ENCODE measurements at places on chromosomes 3 and 15.
A peak's percentile ranks its signal among the peaks of the same experiment; 100 is the strongest.

GRCh38 chr3:132997404-132998185, 40.6 kb upstream of the TMEM108 start:
- DNase-seq = no peak

DNA sequence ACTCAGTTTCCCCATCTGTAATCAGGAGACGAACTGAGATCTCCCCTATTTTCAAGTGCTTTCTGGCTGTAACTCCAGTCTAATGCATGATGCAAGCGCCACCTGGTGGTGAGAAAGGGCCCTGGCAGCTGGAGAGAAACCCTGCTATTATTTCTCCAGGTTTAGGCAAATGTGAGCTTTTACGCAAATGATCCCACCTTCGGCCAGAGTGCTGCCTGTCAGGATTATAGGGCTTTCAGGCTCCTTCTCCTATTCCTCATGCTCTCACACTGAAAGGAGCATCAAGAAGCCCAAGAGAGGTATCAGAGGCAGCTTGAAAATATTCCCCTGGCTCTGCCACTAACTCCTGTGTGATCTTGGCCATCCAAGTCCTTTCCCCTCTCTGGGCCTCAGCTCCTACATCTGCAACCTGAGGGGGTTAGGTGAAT, 93.9 kb upstream of the RASGRF1 start:
- peak; percentile 39 for DNase-seq

GRCh38 chr3:17149076-17149475, 264.3 kb downstream of the PLCL2 start:
- DNase-seq = no peak

- DNase-seq = peak; percentile 50
Observed at GRCh38 chr15:39629371-39629770, 48.5 kb downstream of the THBS1 start.

GRCh38 chr3:138289701-138290100, 40.0 kb downstream of the NME9 start:
- DNase-seq = no peak

DNA sequence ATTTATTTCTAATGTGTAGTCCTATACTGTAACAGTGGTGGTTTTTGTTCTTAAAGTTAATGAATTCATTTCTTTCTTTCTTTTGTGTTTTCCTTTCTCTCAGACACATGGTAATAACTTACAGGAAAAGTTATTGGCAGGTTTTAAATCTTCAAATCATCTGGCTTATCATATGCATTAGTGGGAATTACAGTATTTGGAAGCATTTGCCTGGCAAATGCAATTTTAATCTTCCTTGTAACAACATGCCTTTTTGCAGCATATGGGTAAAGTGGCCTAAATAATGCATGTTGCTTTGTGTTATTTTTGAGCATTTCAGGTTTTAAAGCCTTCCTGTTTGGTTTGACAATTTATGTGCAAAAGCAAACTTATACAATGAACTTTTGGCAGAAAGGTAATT, 66.8 kb downstream of the GALK2 start:
- DNase-seq = no peak

- DNase-seq = no peak
Observed at GRCh38 chr3:27681249-27681748, 40.8 kb downstream of the EOMES start.

DNA sequence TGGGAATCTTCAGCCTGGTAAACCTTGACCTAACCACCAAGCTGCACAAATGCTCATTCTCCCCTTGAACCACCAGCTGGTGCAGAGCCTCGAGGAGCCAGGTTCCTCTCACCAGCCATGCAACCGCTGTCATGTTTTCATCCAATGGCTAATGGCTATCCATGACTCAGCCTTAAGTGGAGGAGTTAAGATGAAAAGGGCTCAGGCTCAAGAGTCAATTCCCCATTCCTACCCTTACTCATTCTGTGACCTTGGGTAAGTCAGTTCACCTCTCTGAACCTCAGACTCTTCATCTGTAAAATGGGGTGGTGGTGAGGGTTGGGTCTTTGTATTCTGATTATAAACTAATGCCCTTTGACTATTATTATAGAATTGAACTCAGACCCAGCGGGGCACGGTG, 515.6 kb downstream of the SHQ1 start:
- no peak for DNase-seq

DNA sequence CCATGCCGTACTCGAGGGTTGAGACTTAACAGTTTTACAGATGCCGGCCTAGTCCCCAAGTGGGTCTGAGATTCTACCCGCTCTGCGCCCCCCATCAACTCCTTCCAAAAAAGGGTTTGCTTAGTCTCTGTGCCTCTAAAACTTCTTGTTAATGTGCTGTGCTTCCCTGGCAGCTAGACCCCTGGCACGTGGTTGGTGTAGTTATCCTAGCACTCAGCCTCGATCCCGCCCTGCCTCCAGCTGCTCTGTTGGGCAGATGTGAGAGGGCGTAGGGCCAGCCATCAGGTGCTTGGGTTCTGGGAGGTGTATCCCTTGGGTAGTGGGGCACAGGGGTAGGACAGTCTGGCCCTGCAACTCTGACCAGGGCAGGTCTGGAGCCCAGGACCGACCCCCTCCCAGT, 79.5 kb downstream of the FBLN2 start:
- DNase-seq = no peak

GRCh38 chr15:40843261-40843884, 475 bp upstream of the SPINT1 start:
- DNase-seq = no peak

GRCh38 chr15:79169526-79170133, 79.0 kb upstream of the RASGRF1 start:
- no peak for DNase-seq

DNA sequence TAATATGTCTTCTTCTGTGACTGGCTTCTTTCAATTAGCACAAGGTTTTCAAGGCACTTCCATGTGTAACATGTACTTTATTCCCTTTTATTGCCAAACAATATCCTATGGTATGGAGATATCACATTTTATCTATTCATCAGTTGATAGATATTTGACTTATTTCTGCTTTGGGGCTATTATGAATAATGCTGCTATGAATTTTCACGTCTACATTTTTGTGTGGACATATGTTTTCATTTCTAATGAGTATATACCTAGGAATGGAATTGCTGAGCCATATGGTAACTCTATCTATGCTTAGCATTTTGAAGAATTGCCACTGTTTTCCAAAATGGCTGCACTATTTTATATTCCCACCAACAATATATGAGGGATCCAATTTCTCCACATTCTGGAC, 3.6 kb upstream of the AGTR1 start:
- DNase-seq = no peak

DNA sequence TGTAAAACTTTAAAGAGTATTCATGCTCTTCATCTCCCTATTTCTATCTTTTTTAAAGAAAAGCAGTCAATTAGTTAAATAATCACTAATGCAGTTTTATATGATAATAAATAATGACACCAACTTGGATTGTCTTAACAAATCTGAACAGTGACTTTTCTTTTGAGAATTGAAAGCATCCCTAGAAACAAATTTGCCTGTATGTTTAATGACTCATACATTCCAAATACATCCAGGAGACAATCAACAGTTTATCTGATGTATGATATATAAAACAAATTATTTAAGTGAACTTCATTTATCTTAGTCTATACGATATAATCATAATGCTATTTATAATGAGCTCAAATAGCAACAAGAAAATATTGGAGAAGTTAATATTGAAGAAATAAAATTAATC, 78.0 kb downstream of the ALCAM start:
- DNase-seq = no peak

DNA sequence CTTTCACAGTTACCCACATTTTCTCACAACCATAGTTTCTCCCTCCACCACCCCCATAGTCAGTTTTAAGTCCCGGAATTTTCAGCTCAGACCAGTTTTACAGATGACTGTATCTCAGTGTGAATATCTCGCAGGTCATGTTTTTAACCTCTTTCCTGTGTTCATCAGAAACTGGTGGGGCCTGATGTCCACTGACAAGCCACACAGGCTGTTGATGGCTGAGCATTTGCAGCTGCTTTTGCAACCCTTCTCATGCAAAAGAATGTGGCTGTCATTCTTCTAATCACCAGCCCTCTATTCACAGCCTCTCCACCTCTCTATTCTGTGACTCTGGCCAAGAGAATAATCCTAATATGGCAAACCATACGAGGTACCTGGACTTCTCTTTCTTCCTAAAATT, 8.5 kb downstream of the GYG1 start:
- no peak for DNase-seq

DNA sequence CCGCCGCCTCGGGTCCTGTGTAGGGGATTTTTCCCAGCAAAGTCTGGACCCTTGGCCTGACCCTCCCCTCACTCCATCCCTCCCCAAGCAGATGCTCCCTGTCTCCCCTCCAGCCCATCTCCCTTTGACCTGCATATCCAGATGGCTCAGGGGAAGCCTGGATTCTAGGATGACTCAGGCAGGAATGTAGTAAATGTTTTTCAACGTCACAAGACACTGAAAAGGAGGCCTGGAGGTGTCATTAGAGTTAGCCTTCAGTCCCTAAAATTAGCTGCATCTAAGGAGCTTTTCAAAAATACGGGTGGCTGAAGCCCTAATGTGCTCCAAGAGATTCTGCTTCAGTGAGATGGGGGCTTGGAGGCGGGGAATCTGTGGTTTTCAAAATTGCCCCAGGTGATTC, 7.2 kb downstream of the ACAN start:
- no peak for DNase-seq

DNA sequence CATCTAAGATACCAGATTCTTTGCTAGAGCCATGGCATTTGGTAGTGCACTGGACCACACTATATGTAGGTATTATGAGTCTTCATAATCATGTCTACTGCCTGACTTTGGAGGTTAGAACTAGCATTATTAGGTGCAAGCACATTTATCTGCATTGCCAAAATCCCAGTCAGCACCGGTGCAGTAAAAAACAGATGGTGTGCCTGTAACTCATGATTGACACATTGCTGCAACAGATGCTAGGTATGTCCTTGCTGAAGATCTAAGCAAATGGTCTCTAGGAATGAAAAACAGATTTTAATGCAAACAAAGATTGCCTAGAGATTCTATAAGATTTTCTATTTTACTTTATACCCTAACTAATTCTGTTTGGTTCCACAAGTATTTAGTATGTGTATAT, 47.7 kb downstream of the MYO5A start:
- DNase-seq = no peak

DNA sequence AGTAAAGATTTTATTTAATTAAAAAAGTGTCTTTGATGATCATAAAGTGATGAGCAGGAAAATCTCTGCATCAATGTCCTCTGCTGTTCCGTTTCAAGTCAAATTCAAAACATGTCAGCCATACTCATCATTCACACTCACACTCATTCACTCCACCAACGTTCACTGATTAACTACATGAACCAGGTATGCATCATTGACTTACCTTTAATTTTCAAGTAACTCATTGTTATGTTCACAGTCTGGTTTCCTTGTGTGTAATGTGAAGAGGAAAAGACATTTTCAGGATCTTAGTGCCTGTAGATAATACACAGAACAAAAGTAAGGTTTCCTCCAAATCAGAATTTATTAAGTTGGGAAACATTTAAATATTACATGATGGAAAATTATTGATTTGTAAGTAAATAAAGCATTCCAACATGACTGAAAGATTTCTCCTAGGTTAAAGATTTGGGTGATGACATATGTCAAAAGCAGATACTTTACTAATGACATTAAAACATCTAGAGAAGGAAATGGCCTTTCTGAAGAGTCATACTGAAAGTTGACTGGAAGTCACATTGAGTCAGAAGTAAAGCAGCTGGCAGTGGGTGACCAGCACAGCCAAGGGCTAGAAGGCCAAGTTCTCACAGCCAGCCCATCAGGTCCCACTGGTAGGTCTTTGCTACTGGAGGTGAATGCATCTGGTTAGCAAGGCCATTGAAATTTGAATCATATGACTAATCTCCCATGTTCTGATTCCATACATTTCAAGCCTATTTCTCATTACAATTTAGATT, 251.9 kb downstream of the CDIN1 start:
- no peak for DNase-seq

DNA sequence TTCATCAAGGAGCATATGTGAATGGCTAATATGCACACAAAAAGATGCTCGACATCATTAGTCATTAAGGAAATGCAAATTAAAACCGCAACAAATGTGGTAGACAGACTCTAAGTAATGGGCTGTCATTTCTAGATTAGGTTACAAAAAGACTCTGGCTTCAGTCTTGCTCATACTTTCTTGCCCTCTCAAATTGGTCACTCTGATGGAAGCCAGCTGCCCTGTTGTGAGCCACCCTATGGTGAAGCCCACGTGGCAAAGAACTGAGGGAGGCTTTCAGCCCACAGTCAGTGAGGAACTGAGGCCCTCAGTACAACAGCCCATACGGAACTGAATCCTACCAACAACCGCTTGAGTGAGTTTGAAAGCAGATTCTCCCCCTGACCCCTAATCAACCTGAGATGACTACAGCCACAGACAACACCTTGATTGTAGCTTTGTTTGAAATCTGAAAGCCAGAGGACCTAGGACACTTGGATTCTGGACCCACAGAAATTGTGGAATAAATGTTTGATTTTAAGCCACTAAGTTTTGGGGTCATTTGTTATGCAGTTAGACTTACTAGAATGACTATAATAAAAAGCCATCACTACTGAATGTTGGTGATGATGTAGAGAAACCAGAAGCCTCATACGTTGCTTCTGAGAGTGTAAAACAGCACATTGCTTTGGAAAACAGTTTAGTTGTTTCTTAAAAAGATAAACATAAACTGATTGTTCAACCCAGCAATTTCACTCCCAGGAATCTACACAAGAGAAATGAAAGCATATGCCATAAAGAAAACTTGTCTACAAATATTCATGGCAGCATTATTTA, 45.7 kb downstream of the EHHADH start:
- DNase-seq = no peak

DNA sequence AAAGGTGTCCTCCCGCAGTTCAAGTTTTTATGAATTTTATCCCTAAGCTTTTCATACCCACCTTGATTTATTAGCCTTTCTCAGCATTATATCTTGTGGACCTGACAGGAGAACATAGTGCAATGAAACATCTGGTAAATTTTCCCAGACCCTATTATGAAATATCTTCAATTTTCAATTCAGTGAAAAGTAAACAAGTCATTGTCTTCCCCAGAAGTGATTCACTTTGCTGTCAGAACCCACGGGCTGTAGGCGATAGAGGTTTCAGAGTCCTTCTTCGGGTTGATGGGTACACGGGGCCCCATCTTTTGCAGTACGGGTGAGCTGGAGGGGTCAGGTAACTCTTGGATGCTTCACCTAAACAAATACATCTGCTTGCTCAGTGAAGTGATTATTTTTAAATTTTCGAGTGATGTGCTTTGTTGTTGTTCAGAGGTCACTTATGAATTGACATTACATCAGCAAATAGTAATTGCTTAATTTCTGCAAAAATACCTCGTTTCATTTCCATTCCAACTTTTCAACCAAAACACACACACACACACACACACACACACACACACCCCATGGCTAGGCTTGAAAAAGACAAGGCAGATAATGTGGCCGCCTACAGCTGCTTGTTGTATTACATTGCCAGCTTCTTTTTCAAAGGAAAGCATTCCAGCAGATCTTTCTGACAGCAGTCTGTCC, 102.9 kb downstream of the SEMA6D start:
- no peak for DNase-seq

DNA sequence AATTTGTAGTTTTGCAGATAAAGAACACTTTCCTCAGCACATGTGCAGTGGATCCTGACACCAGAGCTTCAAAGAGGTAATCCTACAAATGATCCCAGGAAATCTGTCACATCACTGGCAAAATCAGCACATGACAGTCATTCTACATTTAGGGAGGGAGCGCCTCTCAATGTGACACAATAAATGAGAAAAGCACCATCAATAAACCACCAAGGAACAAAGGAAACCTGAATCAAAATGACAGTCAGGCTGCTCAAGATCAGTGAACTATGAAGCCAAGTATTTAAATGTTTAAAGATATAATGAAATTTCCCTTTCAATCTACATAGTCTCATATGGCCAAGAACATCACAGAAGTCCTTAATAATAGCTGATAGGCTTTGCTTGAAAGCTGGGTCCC, 119.5 kb downstream of the LRRN1 start:
- DNase-seq = no peak

GRCh38 chr15:38896647-38897046, 332.0 kb upstream of the RASGRP1 start:
- DNase-seq = no peak
